CD8-positive, alpha-beta T cell (primary cell): ENCODE measurements at places on chromosomes 12 and 14. TPM values are rescaled to one million over a fixed set of nuclear protein-coding genes. Genes with fewer than 3 reads are reported as not detected.

GRCh38 chr12:67601126-67601525 is 47.4 kb upstream of the DYRK2 start:
- no peak for DNase-seq

GRCh38 chr12:84696281-84696680 is 216.3 kb downstream of the SLC6A15 start:
- DNase-seq: no peak

DNA sequence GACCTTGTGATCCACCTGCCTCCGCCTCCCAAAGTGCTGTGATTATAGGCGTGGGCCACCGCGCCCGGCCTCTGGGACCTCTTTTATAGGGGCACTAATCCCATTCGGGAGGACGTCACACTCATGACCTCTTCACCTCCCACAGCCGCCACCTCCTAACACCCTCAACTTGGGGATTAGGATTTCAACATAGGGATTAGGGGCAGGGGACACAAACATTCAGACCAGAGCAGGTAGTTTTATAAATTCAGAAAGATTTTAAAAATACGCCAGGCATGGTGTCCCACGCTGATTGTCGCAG is 49.4 kb downstream of the TPCN1 start:
- DNase-seq: no peak

The INTS13 gene
- total RNA-seq: 12.1 TPM

The SERPINA9 gene
- total RNA-seq: not detected
